Stimulated activated CD4-positive, alpha-beta T cell treated with anti-CD3 and anti-CD28 coated beads, Interleukin-15, amount 100 ng/mL, for 1 hour (primary cell): ENCODE measurements at places on chromosomes 7 and 10.

DNA sequence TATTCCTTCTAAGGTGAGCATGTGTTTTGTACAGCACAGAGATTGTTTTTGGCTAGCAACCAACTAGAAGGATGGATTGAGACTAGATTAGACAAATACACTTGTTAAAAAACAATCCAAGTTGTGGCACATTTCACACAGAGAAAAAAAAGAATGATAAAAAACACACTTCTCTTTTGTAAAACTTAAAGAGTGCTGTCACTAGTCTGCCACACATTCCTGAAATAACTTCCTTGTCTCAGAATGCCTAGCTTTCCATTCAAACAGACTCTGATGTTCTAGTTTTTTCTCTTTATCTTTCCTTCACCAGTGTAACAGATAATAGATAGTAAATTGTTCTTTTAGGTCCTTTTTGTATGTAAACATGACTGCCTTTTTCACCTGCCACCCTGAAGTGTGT is 11.4 kb downstream of the DLD start:
- no peak for DNase-seq

GRCh38 chr7:157558875-157559595 is 222.2 kb downstream of the DNAJB6 start:
- no peak for DNase-seq

GRCh38 chr10:85545874-85546273 is 820.7 kb downstream of the GRID1 start:
- DNase-seq = no peak

GRCh38 chr7:153061910-153062528 is 302.5 kb downstream of the ACTR3B start:
- no peak for DNase-seq

- no peak for DNase-seq
Observed at GRCh38 chr7:95473276-95473985, 12.3 kb upstream of the ASB4 start.

- DNase-seq = no peak
Observed at GRCh38 chr7:137998250-137998649, 3.6 kb downstream of the CREB3L2 start.
